Brain pericyte (primary cell): ENCODE measurements at places on chromosomes 1 and 21.

GRCh38 chr1:151043163-151043562 lies 4.4 kb upstream of the C1orf56 start:
- no peak for DNase-seq

GRCh38 chr21:39681257-39681656 lies 63.7 kb upstream of the IGSF5 start:
- DNase-seq: no peak

GRCh38 chr1:88455621-88456256 lies 228.3 kb upstream of the PKN2 start:
- DNase-seq: no peak

DNA sequence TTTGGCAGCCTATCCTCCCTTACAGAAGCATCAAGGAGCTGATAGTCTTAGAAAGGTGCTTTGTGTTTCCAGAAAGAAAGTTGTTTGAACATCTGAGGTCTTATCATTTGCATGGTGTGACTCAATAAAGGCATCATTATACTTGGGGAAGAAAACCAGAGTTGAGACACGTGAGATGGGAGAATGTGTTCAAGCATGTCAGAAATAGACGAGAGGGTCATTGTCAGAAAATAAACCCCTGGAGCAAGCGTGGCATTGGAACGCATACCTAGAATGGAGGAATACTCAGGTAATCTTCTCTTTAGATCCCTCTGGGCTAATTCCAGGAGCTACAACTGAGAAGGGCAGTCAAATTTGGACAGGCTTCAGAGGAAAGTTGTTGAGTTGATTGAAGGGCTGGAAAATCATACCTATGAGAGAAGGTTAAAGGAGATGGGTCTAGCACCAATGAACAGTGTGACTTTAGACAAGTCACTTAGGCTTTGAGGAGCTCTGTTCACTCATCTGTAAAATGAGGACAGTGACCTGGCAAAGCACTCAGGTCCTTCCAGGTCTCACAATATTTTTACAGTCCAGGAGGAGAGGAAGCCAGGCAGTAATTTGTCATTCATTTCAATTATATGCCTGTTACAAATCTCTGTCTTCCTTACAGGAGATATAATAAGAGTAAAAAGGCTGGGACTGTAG lies 101.3 kb upstream of the C1orf21 start:
- no peak for DNase-seq

- DNase-seq: no peak
Measured at GRCh38 chr1:69862906-69863305, 295.2 kb downstream of the LRRC7 start.

GRCh38 chr1:228807904-228808605 lies 72.8 kb downstream of the RHOU start:
- no peak for DNase-seq

DNA sequence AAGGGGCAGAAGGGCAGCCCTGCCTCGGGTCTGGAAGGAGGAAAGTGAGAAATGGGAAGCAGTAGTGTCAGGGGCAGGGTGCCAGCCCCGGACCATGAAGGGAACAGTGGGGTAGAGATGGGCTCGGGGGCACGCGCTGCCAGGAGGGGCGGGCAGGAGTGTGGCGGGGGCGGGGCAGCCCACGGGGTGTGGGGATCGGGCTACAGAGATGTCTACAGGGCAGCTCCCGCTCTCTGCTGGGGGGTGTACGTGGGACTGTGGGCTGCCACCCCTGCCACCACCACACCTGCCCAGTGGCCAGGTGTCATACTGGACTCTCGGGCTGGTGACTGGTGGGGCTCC lies 7.4 kb downstream of the ARHGEF16 start:
- DNase-seq: no peak

DNA sequence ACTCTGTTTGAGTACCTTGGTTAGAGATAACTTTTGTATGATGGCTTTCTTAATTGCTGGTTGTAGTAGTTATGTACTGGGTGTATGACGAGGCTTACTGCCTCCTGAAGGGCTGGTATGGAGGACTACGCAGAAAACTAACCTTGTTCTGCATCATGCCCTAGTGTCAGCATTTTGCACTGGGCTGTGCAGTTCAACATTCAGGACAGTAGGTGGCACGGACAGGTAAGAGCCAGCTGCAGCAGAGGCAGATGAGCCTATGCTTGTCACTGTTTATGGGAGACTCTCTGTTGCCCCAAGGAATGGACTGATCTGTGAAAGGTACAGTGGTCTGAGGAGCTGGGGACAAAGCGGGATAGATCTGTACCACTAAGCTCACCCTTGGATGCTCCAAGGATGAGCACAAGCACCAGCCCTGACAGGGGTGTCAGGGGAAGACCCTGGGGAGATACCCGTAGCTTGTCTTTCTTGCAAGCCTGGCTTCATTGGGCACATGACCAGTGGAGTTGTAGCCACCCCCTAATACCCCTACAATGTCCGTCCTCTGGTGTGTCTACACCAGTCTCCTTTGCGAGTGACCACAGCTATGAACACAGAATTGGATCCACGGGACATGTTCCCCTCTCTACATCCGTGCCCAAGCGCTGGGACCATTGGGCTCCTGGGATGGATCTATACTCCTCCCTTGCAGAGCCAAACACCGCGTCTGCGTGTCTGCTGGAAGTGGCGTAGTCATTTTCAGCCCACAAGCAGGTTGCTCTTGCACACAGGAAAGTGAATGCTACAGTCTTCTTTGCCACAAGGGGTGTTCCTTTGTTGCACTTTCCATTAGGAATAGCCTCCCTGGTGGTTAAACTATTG lies 51.1 kb upstream of the CFHR3 start:
- no peak for DNase-seq

- DNase-seq: no peak
Measured at GRCh38 chr1:68608289-68608688, 111.4 kb upstream of the DEPDC1 start.

GRCh38 chr1:1088029-1088800 lies 14.1 kb upstream of the RNF223 start:
- no peak for DNase-seq

DNA sequence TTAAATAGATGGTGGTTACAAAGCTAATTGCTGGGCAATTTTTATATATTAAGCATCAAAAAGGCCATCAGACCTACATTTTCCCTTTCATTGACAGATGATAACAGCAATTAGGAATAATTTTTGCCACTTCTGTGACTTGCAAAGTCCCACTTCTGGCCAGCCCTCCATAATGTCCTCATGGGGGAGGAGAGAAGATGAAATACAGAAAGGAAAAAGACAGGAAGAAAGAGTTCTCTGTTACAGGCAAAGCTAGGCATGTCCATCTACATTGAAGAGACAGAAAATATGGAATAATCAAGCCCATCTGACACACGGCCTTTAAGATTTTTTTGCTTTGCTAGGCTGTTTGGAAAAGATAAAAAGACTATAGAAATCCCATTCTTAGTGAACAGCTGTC lies 108.0 kb downstream of the ENAH start:
- DNase-seq: no peak

GRCh38 chr1:170215072-170215885 lies 69.5 kb downstream of the NTMT2 start:
- no peak for DNase-seq

DNA sequence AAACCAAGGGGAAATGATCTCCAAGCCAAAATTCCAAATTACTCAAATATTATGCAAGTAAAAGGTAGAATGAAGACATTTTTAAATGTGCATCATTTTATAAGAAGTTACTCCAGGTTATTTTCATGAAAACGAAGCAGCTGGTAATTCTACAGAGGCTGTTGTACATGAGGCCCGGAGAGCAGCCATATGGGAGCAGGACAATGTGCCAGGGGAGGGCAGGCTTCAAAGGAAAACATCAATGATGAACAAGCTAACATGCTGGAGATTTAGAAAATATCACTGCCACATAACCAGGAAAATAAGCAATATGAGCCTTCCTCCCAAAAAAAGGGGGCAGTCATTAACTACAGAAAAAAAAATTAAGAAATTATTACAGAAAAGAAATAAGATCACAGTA lies 109.1 kb downstream of the TIAM1 start:
- no peak for DNase-seq

DNA sequence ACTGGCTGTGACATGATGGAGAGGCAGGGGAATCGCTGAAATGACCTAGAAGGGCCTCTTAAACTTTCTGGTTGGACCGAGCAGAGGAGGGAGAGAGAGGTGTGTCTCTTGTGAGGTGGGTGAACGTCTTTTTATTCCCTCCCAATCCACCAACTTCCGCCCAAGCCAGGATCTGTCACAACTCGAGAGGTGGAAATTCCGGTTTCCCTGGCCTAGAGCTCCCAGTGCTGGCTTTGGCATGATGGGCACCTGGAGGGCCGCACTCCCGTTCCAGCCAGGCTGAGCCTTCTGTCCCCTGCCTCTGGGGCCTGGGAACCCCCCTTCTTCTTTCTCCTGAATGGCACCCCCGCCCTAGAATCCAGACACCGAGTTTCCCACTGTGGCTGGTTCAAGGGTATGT lies at the start of gene SEMA4A:
Gene SEMA4A, plus strand, starts transcription at position 224 of the 400 bp plus-strand sequence. CDS start 994 bp downstream, outside the sequence.
- no peak for DNase-seq

DNA sequence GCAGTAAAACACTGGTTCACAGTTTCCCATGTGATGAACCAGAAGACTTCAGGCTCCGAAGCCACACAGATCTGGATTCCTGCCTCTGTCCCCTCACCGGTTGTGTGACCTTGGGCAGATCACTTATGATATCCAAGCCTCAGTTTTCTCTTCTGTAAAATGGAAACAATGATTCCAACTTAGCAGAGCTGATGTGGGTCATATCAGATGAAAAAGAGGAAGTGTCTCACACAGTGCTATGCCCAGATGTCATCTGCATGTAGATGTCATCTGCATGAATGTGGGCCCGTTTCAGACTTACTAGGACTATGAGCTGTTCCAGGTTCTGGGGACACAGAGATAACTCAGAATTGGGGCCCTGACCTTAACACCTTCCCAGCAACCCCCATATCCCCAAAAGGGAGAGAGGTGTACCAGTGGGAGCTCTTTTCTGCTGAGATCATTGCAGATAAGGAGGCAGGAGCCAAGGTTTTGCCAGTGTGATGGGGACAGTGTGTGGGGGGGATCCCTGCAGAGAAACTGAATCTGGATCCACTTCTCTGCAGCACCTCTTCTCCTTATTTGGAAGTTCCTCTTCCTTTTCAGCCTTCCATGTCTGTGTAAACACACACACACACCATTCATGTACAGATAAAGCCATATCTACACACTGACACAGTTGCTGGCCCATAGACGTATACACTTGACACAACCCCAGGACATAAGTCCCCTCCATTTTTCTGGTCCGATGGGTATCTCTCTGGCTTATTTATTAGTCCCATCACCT lies 5.0 kb upstream of the ADGRB2 start:
- DNase-seq: no peak

DNA sequence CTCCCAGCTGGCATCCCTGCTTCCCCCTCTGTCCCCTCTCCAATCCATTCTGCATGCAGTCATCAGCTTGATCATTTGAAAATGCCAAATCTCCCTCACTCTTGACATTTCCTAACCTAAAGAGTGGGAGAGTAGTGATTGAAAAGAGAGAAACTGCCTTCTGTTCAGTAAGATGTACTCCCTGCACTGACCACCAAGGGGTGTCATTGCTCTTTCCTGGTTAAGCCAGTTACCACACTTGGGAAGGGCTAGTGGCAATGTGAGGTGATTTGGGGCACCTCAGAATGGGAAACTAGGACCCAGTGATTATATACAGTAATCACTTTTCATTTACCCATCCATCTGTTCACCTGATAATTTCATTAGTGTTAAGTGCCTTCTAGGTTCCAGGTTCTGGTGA lies 6.9 kb upstream of the TMEM269 start:
- DNase-seq: no peak

DNA sequence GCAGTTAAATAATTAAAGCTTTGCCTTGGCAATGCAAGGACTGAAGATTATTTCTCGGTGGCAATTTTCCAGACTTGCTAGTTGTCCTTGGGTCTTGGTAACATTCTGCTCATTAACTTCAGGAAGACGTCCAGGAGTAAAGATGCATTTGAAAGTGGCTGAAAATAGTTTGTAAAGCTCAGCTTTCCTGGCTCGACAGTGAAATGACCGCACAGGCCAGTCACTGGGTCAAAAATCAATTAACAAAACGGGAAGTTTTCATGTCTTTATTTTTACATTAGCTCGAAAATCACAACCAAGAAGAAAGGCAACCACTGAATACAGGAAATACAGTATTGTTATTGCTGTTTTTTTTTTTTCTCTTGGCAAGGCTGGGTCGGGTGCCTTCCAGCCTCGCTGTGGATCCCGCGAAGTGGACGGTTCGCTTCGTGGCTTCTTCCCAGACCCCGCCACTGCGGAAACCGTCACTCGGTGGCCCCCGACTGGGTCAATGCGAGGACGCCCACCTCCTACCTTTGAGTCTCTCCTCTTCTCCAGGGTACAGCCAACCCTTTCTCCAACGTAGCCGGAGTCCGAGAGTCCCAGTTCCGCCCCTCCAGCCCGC lies 479 bp upstream of the SNX7 start:
- DNase-seq: no peak

- no peak for DNase-seq
Measured at GRCh38 chr1:186014370-186015037, 280.3 kb downstream of the HMCN1 start.

- DNase-seq: no peak
Measured at GRCh38 chr1:177912991-177913390, 56.9 kb downstream of the SEC16B start.

DNA sequence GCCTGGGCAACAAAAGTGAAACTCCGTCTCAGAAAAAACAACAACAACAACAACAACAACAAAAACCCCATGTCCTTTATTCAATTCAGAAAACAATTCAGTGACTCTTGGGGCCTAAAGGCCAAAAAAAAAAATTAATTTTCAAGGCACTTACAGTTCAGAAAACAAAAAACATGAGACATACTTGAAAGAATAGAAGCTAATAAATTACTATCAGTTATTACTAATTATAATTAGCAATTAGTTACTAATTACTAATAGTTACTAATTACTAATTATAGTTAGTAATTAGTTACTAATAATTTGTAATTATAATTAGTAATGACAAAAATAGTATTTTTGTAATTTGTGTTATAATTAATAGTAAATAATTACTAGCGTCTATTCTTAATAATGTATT lies 56.8 kb upstream of the MPC2 start:
- no peak for DNase-seq

- DNase-seq: no peak
Measured at GRCh38 chr1:7420098-7420445, 351.0 kb upstream of the VAMP3 start.

GRCh38 chr21:35319684-35320283 lies 270.7 kb upstream of the RUNX1 start:
- no peak for DNase-seq

DNA sequence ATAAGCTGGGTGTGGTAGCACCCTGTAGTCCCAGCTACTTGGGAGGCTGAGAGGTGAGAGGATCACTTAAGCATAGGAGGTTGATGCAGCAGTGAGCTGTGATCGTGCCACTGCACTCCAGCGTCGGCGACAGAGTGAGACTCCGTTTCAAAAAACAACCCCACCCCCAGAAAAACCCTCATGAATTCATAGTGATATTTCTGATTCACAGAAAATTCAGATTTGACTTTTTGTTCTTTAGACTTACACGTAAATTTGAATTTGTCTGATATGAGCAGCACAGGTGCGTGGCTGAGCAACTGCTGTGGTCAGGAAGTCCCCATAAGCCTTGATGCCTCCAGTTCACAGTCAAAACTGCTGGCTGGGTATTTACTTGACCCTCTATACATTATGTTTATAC lies 10.0 kb upstream of the MORC3 start:
- DNase-seq: no peak

- no peak for DNase-seq
Measured at GRCh38 chr1:232368821-232369321, 261.1 kb downstream of the SIPA1L2 start.
